ENCODE measurements at places on chromosomes 12 and 14.

- DNase-seq, result no peak
Observed at GRCh38 chr12:54426690-54427089, 7.6 kb upstream of the ITGA5 start.

- no peak for DNase-seq
Observed at GRCh38 chr14:23377573-23378563, 1.0 kb downstream of the CMTM5 start.

GRCh38 chr14:72513965-72514659 is 379.8 kb downstream of the DPF3 start:
- DNase-seq, result no peak

DNA sequence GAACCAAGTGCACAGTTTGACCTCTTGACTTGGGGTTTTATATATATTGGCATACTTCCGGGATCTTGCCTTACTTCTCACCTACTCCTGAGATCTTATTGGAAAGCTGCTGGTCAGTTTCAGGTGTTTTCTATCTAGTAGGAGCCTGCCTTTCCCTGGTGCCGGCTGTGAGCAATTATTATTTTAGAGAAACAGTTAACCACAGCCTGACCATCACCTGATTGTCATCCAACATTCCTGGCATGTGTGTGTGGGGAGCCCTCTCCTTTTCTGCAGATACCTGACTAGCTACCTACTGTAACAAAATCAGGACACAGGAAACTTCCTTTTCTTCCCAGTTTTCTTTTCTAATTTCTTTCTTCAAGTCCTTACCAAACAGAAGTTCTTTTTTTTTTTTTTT is 220.4 kb downstream of the ATP23 start:
- no peak for DNase-seq

- no peak for DNase-seq
Observed at GRCh38 chr14:100747736-100748135, 21.0 kb downstream of the DLK1 start.

DNA sequence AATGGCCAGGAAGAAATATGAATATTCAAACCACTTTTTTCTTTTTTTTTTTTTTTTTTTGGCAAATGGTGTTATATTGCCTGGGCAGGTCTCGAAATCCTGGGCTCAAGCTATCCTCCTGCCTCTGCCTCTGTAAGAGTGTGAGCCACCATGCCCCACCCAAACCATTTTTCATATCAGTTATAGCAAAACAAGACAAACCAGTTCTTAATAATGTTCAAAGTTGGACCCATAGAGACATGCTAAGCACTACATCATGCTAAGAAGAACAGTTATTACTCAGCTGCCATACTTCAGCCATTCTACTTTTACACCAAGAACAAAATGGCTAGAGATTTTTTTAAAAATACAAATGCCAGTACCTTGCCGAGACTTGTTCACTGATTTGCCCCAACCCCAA is 25.5 kb downstream of the EIF2S1 start:
- no peak for DNase-seq

DNA sequence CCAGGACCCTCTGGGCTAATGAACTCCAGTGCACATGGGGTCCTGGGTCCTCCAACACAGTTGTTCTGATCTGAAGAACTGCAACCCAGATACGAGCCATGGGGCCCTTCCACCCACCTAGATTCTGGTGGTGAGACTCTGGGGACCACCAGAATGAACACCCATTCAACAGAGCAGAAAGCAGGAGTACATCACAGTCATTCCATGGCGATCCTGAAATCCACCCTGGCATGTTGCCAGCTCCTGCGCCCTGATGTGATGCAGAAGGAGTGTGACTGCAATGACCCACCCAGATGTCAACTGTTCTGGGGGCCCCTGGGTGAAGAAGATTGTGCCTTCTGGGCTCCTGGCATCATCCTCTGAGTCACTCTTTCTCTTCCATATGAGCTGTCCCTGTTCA is 211.6 kb downstream of the KIF26A start:
- DNase-seq, result no peak

- no peak for DNase-seq
Observed at GRCh38 chr14:103057028-103057371, 349 bp downstream of the CDC42BPB start.
